ENCODE measurements at places on chromosomes 3 and 15.

DNA sequence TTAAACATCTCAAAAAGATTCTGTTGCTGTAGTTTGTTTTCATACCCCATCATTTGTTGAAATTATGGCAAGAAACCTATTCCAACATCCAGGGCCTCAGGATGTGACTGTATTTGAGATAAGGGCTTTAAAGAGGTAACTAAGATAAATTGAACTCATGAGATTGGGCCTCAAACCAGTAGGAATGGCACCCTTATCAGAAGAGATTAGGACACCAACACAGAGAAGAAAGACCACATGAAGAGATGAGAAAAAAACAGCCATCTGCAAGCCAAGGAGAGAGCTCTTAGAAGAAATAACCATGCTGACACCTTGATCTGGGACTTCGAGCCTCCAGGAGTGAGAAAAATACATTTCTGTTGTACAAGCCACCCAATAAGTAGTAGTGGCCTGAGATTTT is 157.7 kb downstream of the CGGBP1 start:
- no peak for DNase-seq

DNA sequence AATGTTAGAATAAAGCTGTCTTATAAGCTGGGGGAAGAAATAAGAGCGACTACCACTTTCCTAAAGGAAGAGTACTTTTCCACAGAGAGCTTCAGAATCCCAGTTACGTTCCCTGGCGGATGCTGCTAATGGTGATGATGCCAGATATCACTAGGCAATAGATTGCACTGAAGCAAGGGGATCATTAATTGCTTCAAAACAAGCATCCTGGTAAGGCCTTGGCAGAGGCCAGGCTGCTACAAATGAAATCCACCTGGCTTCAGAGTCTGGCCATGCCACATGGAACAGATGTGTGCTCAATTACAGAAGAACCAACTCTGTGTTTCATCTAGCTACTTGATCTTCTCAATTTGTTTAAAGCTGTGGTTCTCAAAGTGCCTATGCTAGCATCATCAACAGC is 129.2 kb upstream of the IL12A start:
- no peak for DNase-seq

DNA sequence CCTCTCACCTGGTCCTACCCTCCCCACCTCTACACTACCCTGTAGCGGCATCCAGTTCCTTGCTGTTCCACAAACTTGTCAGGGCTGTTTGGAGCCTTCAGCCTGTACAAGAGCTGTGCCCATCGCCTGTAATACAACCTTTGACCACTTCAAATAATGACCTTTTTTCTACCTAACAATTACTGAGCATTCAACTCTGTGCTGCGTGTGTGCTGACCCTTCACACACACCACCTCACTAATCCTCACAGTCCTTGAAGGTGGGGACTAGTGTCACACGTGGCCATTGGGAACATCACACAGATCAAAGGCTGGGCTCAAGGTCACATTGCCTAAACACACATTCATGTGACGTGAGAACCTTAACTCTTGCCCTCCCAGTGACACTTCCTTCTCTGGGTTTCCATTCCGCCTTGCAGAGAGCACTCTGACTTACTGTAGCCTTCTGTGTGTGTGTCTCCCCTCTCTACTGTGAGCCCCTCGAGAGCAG is 3.1 kb downstream of the C3orf20 start:
- no peak for DNase-seq

DNA sequence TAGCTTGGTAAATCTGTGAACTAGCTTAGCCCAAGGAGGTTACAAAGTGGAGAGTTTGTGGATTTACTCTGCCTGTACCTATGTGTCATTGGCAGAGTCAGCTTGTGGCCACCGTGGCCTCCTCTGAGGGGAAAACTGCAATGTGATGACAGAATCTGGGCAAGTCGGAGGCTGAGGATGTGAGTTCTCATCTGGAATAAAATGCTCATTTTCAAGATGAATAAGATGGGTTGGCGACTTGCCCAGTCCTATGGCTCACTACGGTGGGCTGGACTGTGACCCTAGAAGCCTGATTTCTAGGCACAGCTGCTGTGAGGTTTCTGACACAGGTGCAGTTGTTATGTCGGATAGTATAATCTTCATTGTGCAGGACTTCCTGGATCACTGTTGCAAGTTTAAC is 83.7 kb downstream of the ETV5 start:
- no peak for DNase-seq

- DNase-seq, result no peak
Measured at GRCh38 chr3:139538733-139539132, 809 bp downstream of the RBP1 start.

DNA sequence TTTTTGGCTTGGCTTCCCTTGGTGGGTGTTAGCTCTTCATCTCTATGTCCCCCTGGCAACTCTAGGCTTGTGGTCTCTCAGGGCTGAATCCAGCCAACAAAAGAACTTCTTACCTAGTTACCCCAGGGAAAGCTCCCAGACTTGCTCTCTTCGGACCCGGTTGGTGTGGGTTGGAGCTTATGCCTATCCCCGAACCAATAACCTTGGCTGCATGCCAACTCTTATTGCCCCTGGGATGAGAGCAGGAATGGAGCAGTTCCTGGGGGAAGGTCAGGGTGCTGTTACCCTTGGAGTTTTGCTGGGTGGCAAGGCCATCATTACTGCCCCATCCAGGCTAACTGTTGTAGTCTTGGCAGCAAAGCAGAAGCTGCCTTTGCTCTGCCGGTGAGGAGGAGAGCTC is 147.8 kb downstream of the CACNA1D start:
- no peak for DNase-seq

DNA sequence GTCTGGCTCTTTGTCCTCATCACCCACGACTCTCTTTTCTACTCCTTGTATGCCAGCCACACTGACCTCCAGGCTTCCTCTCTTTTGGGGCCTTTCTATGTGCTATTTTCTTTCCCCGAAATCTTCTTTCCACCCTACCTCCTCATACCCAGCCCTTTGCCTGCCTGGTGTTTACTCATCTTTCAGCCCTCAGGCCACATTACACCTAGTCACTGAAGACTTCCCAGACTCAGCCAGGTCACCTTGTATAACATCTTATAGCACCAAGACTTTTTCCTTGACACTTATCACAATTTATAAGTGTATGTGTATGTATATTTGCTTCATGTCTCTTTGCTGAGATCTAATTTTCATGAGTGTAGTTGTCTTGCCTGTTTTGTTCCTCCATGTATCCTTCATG is 396.4 kb downstream of the NLGN1 start:
- DNase-seq, result no peak

DNA sequence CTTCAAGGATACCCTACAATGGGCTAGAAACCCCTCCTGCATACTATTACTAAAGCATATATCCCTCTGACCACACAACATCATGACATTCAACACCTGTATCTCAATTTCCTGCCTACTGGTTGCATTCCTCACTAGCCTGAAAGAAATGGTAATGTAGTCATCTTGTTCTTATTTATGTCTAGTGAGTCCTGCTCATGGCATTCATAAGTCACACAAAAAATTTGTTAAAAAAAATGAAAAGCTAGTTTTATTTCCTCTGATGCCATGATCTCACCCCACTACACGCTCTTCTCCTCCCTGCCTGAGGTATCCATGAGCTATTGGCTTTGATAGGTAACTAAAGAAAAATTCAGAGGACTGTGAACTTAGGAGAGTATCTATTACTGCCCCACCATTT is 284.5 kb downstream of the ZNF385D start:
- no peak for DNase-seq

DNA sequence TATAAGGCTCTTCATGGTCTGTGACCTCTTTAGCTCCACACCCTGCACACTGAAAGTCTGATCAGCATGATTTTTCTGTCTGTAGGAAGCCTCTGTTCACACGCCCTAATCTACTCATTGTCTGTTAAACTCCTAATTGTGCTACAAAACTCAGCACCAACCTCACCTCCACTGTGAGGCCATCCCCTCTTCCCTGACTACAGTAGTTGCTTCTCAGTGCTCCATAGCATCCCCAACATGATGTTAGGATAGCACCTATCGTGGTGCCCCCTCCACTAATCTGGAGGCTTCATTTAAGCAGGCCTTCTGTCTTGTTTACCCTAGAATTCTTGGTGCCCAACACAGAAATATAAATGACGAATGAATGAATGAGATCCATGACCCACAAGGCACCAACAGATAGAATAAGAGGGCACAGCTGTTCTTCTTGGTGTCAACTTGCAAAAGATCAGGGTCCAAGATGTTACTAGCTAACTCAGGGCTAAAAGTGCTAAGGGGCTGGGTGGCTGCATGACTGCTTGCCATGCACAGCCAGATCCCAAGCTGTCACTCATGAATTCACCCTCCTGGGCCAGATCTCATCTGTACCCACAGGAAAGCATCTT is 55.2 kb upstream of the HEG1 start:
- no peak for DNase-seq

GRCh38 chr3:196284396-196284795 is 3.1 kb downstream of the PCYT1A start:
- no peak for DNase-seq

- DNase-seq, result peak; percentile 55
Measured at GRCh38 chr3:4722103-4722502, 229.0 kb downstream of the ITPR1 start.

- no peak for DNase-seq
Measured at GRCh38 chr3:11698326-11699082, 54.8 kb upstream of the VGLL4 start.

GRCh38 chr3:46874430-46874829 is 3.1 kb upstream of the PTH1R start:
- DNase-seq, result no peak

GRCh38 chr3:190458040-190458439 is 8.3 kb upstream of the TMEM207 start:
- DNase-seq, result no peak

GRCh38 chr15:80459380-80459779 is 55.2 kb downstream of the ARNT2 start:
- no peak for DNase-seq

DNA sequence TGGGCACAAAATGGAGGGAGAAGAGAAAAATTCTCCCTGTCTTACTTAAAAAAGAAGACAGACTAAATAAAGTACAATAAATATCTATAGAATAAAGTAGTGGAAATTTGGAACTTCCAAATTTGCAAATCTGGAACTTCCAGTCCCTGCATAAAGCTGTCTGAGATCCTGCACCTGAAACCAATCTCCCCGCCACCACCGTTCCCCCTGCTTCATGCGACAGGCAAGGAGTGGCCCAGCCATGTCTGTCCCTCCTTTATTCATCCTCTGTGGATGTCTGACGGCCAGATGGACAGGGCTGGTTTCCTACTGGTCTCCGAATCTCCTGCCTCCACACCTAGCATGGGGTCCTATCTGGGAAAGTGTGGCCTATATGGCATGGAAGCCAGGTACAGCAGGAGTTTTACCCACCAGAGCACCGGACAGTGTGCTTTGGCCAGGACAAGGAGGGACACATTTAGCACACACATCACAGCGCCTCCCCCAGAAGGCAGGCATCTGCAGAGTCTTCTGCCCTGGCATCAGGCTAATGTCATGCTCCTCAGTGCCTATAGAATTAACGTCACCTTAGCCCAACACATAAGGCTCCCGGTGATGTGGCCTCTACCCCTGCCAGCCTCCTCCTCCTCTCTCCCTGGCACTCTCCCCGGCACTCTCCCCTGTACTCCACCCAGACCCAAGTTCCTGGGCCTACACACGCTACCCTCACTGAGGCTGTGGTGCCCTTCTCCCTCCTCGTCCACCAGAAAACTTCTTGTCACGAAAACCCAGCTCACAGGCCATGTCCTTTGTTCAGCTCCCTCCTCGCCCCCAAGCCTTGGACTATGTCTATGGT is 170.8 kb downstream of the XXYLT1 start:
- no peak for DNase-seq

DNA sequence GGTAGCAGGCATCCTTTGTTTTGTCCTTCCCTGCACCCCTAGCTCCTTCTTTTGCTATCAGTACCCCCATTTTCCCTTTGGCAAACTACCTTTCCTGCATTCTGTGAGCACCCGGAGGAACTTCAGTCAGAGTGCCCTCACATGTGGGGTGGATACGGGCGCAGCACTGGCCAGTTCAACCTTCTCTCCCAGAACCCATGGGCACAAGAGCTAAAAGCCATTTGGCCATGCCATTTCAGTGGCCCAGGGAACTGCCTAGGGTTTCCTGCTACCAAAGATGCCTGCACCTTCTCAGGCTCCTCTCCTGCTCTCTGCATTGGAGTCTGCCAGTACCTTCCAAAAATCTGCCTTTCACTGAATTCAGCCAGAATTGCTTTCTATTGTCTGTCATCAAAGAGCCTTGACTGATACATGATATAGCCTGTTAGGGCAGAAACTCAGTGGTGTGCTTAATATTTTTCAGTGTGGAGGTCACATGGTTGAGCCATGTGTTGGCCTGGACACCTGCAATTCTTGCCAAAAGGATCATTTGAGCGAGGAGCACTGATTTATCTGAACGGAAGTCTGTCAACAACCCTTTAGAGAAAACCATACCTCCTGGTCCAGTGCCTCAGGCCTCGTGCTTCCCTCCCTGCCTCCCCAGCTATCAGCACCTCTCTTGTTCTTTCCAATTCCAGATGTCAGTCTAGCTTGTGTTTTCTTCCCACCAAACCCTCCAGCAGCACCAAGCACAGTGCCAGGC is 27.0 kb upstream of the HHATL start:
- no peak for DNase-seq

- peak; percentile 34 for DNase-seq
Measured at GRCh38 chr15:92810418-92811138, 89.5 kb upstream of the CHD2 start.

DNA sequence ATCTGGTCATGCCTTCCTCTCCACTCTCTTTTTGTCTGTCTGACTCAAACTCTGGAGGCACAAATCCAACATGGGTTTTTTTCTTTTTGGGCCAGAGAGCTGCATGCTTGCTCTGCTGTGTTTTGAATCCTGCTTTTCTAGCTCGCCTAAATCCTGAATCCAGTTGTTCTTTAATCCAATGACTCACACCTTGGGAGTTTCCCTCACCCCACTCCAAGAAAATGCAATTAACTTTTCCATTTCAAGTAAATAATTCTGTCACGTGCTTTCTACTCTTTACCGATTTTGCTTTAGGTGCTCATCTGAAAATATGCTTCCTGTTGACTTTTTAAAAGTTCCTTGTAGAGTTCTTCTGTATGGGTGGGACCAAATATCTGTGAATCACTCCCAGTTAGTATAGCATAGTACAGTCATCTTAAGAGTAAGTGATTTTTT is 47.6 kb downstream of the SLMAP start:
- DNase-seq, result peak; percentile 44

- no peak for DNase-seq
Measured at GRCh38 chr3:144058713-144059112, 87.1 kb downstream of the DIPK2A start.

GRCh38 chr3:54987719-54988118 is 59.9 kb upstream of the LRTM1 start:
- no peak for DNase-seq

DNA sequence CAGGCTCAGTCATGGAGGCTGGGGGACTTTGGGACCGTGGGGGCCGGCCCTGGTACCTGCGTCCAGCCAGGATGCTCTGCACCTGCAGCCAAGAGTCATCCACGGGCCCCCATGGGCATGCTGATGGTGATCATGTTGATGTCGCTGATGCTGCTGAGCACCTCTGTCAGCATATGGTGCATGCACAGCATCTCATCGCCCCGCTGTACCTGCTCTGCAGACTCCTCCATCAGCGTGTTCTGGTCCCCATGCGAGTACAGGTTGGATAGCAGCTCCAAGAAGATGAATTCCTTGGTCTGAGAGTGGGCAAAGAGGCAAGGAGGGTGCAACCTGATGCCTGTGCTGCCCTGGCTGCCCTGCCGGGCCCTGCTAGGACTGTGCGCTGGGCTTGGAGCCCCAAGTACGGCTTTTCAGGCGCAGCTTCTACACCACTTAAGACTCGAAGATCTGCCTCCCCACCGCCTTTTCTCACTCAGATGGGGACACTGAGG is 7.2 kb downstream of the RPS17 start:
- no peak for DNase-seq

- no peak for DNase-seq
Measured at GRCh38 chr3:65406470-65406869, 632.2 kb downstream of the MAGI1 start.

GRCh38 chr3:114128826-114129225 is 50.0 kb downstream of the DRD3 start:
- no peak for DNase-seq
